ENCODE measurements at places on chromosomes 7 and 10.

DNA sequence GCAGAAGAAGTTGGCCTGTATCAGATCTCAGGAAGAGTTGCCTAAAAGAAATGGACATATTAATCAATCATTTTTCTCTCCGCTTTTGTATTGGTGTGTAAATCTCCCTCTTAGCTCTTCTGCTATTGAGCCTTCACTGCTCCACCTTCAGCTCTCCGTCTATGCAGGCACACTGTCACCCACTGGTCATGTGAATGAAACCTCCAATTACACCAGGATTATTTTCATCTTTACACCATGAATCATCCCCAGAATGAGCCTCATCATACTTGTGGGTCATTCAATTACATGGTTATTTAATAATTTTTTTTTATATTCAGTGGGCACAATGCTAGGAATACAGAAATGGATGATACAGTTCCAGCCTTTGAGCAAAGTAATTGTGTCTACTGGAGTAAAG lies 92.6 kb downstream of the LRRC4 start:
- DNase-seq, result no peak

DNA sequence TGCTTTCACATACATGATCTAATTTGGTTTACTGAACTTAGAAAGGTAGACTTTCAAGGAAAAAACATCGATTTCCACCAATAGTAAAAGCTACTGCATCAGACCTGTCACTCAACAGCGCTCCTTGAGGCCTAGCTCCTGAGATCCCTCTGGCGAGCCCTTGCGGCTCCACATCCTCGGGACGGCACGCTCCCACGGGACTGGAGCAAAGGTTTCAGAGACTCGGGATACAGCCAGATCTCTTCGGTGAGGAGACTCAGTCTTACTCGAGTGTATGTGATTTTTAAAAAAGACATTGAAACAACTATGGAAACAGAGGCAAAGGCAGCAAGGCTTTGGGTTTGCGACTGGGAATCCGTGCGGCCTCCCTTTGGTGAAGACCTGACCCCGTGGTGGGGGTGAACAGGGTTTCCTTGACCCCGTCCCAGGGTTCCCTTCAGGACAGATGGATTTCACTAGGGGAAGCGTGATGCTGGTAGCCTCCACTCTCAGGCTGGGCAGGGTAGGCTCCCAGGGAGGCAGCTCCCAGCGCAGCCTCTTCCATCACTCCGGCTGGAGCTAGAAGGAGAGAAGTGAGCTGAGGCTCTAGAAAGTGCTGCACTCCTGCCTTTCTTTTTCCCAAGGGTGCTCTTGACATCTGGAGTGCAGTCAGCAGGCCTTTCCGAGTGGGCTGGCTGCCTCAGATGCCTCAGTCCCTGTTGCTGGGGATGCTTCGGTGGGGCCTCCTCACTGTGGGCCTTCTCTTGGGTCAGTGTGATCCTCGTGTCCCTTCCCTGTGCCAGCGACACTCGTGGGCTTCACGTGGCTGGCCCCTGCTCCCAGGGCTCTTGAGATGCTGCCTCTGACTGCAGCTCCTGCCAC lies 5.8 kb upstream of the ATP6V0E2 start:
- no peak for DNase-seq

DNA sequence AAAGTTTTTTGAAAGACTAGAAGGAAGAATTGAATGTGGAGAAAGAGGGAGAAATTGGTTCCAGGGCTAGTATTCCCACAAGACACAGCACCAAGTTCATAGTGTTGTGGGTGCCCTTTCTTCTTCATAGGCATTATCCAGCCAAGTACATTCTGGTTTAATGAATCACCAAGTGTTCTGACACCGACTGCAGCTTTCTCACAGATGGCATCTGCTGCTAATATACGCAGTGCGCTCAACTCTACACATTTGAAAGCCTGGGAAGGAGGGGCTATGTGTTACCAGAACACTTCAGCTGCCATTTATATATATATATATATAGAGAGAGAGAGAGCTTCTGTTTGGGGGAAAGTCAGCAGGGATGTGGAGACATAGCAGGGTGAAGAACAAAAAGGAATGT lies 1168.4 kb downstream of the GATA3 start:
- no peak for DNase-seq

- no peak for DNase-seq
Observed at GRCh38 chr10:49254556-49255318, 44.2 kb upstream of the C10orf71 start.

DNA sequence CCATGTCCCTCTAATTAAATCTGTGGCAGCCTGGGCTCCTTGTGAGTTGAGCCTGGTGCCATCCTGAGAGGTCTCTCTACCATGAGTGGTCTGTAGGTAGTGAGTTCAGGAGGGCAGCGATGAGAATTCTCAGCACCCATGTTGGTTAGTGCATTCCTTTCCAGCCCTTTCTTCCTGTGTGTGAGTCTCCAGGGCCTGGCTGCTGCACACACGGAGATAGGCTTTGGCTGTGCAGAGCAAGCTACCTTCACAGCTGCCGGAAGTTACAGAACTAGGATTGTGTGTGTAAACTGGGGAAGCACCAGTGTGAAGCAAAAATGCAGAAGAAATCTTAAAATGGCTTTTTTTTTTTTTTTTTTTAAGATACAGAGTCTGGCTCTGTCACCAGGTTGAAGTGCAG lies 358.6 kb downstream of the PAXIP1 start:
- no peak for DNase-seq

GRCh38 chr7:114956702-114957101 lies 34.8 kb downstream of the MDFIC start:
- DNase-seq, result no peak

GRCh38 chr7:48741545-48741944 lies 182.8 kb upstream of the CDC14C start:
- DNase-seq, result no peak

DNA sequence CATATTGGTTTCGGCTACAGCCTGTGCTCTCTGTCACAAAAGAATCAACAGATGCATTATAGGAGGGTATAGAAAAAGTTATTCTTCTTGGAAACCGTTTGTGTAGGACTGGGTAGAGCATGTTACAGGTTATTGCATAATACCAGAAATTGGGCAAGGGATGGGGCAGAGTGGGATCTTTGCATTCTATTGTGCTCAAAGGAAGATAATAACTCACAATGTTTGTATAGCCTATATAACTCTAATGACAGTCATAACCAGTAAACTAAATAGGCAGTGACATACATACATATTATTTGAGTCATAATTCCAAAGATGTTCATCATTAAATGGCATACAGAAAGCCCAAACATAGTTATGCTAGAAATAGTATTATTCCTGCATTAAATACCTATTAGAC lies 179.7 kb downstream of the XPNPEP1 start:
- DNase-seq, result no peak

DNA sequence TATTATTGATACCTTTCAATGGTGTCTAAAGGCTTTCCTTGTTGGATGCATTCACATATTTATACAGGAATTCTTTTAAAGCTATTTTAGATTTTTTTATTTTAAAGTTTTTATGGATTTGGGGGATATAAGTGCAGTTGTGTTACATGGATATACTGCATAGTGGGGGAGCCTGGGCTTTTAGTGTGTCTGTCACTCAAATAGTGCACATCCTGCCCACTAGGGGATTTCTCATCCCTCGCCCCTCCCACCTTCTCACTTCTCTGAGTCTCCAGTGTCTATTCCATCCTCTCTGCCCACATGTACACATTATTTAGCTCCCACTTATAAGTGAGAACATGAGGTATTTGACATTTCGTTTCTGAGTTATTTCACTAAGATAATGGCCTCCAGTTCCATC lies 154.0 kb upstream of the MKI67 start:
- no peak for DNase-seq

Measured in stimulated activated CD8-positive, alpha-beta memory T cell treated with anti-CD3 and anti-CD28 coated beads, Interleukin-4, amount 100 ng/mL, for 4 hours (primary cell).